ENCODE measurements at places on chromosomes 12 and 14. TPM values are rescaled to one million over a fixed set of nuclear protein-coding genes. Genes with fewer than 3 reads are reported as not detected.

DNA sequence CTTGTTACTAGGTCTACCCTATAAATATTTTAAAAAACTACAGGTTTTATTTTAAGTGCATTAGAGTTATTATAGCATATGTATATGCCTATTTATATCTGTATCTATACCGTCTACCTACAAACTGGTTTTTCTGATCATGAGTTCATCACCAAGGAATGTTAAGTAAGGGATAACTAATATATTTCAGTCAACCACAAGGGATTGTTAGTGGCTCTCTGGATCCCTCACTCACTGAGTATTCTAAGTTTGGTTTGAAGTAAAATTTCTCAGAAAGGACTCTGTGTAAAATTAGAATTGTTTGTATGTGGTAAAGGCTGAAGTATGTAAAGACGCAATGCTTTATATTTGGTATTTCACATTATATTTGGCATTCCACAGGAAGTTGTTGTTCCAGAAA lies 4.8 kb downstream of the EPYC start:
- DNase-seq: no peak

DNA sequence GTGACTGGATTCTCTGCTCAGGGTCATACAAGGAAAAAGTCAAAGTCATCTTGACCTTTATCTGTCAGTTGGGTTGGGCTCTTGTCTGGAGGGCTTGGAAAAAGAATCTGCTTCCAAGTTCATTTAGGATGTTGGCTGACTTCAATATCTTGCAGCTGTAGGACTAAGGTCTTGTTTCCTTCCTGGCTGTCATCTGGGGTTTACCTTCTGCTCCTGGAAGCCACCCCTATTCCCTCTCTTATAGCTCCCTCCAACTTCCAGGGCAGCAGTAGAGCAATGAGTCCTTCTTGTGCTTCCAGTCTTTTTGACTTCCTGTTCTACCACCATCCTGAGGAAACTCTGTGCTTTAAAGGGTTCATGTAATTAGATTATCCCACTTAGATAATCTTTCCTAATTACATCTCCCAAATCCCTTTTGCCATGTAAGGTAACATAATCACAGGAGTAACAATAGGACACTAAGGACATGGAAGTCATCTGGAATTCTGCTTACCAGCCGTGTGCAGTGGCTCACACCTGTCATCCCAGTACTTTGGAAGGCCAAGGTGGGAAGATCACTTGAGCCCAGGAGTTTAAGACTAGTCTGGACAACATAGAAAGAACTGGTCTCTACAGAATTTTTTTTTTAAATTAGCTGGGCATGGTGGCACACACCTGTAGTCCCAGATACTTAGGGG lies 170.7 kb upstream of the KITLG start:
- DNase-seq: no peak

DNA sequence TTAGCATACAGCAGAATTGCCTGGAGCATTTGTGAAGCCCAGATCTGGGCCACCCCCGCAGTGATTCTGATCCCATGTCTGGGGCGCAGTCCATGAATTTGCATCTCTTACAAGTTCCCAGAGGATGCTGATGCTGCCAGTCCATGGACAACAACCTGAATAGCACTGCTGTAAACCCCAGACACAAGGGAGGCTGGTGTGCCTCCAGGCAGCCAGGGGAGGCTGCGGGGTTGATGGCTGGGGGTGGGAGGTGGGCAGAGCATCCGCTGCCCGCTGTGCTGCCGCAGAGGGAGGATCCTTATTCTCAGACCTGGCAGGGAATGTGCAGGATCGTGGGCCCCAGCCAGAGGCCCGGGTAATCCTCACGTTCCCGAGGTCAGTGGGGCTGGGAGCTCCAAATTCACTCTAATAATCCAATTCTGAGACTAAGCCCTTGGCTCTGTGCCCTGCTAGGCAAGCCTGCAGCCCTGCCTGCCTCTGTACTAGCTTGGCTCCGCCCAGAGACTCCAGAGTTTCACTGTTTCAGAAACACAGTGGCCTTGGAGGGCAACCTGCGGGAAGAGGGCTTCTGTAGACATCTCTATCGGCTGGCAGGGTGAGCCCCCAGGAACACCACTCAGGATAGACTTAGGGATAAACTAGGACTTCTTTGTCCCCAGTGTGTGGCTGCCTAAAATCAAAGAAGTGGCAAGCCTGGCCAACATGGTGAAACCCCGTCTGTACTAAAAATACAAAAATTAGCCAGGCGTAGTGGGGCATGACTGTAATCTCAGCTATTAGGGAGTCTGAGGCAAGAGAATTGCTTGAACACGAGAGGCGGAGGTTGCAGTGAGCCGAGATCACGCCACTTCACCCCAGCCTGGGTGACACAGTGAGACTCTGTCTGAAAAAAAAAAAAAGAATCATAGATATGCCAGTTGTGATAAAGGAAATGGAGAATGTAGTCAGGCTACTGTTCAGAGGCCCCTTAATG lies 17.8 kb upstream of the MLEC start:
- DNase-seq: no peak

DNA sequence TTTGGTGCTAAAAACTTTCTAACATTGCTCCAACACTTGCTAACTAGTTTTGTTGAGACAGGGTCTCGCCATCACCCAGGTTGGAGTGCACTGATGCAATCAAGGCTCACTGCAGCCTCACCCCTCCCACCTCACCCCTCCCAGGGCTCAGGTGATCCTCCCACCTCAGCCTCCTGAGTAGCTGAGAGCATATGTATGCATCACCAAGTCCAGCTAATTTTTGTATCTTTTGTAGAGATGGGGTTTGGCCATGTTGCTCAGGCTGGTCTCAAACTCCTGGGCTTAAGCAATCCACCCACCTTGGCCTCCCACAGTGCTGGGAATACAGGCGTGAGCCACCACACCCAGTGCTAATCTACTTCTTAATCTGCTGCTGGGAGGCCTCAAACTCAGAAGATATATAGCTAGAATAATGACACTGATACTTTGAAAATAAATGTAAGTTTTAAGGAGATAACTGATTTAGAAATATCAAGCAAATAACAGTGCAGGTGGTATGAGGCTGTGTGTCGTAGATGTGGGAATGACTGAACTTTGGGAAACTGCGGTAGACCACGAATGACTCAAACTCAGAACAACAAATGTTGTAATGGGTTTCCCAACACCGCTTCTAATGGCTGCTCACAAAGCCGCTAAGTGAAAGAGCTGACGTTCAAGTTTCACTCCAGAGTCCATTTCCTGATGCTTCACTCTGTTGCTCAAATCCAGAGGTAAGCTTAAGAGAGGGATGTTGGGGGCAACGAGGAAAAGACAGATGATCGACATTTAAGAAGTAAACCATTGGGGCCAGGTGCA lies 10.0 kb downstream of the TMCC3 start:
- no peak for DNase-seq

- no peak for DNase-seq
Measured at GRCh38 chr14:20295067-20295466, 10.7 kb downstream of the TTC5 start.

SLC6A13 gene
- total RNA-seq: not detected

AGAP2 gene
- total RNA-seq: 1.3 TPM
